ENCODE measurements at places on chromosomes 5 and 9.

DNA sequence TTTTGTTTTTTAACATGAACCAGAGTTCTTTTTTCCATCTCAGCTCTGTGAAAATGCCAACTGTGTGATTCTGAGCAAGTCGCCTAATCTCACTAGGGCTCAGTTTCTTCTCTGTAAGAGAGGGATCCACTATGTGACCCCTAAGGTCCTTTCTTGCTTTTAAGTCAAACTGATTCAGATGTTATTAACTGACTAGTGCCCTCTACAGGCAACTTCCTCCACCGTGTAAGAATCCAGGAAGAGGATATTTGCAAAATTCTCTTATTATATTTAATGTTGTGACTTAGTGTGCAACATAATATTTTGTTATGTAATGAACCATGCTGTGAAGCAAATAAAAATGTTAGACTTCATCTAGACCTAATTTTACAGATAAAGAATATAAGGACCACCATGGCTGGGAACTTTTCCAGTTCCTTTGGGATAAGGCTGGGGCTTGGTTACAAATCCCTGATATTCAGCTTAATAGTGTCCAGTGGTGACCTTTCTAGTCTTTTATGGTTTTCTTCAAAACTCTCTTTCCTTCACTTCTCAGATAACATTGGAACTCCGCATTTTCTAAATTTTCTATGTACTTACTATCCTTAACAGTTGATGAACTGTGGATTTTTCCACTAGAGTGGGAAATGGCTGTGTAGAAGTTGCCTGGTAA is 244.7 kb downstream of the PIK3R1 start:
- peak; percentile 50 for DNase-seq

GRCh38 chr5:14054111-14054854 is 88.9 kb upstream of the TRIO start:
- DNase-seq, result no peak

- no peak for DNase-seq
Measured at GRCh38 chr5:17441351-17441750, 56.7 kb upstream of the TAF11L2 start.

DNA sequence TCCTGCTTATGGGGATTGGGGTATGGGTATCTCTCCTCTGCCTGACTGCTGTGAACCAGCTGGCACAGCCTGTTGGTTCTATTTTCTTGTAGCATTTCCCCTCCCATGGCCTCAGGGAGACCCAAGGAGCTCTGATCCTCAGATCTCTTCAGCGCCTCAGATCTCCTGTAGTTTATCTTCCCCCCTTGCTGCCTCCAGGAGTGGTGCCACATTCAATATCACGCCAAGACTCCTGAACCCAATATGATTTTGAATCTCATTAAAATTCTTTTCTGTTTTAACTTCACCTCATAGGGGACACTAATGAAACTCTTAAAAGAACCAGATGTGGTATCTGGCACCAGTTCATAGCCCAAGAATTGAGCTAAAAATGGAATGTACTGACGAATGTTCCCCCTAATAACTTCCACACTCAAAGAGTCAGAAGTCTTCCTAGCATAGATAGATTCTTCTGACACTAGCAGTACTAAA is 59.6 kb upstream of the LIFR start:
- no peak for DNase-seq

- DNase-seq, result no peak
Measured at GRCh38 chr9:24561957-24562356, 16.3 kb upstream of the IZUMO3 start.

DNA sequence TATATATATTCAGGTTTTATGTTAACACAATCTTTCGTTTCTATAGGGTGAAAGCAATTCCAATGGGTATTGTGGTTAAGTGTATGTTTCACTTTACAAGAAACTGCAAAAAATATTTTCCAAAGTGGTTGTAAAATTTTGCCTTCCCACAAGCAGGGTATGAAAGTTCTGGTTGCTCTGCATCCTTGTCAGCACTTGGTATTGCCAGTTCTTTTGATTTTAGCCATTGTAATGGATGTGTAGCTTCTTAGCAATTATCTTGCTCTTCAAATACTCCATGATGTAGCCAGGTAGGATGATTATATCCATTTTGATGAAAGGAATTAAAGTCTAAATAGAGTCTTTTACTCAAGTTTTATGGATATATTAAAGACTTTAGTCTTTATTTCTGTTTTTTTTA is 9.1 kb upstream of the ADAM19 start:
- DNase-seq, result no peak

DNA sequence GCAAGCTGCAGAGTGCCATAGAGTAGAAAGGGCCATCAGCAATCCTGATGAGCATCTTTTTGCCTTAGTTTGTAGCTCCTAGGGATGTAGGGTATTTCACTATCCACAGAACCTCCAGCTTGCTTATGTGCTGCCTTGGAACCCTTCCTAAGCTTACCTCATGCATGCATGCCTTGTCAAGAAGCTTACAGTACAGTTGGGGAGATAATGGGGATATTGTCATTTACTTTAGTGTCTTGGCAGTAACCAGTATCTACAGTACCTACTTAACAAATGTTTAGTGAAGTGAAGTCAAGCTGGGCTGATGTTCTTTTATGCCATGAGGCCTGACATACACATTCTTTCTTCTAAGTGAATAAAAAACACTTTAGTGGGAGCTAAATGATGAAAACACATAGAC is 164.6 kb upstream of the PPP1R2B start:
- DNase-seq, result no peak

GRCh38 chr5:172971482-172971881 is 12.1 kb upstream of the ATP6V0E1 start:
- no peak for DNase-seq

- DNase-seq, result no peak
Measured at GRCh38 chr5:169862391-169862811, 117.9 kb downstream of the INSYN2B start.

DNA sequence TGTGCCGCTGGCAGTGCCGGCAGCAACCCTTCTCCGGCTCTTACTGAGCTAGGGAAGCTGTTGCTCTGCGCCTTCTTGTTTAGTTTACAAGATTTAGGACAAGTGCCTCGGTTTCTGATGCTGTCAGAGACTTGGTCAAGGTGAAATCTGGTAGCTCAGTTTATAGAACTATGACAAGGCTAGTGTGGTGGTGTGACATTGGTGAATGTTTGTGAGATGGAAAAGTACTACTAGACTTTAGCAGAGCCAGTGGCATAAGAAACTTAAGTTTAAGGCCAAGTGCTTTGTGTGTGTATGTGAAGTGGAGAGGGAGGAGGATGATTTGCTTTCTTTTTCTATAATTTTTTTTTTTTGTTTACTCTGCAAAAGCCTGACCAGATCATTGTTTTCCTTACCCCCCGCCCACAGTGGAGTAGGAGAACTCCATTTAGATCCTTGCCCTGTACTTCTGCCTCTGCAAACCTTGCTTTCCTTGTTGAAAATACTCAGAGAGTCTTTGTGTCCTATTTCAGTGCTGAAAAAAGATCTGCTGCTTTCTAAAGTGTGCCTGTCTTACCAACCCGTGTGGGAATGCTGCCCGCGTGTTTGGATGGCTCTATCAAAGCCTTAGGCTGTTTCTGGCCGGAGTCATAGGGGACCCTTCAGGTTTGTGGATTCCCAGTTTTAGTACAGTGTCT is 75.9 kb downstream of the TRIO start:
- DNase-seq, result no peak

- DNase-seq, result no peak
Measured at GRCh38 chr5:8814105-8814504, 731.8 kb downstream of the SEMA5A start.

DNA sequence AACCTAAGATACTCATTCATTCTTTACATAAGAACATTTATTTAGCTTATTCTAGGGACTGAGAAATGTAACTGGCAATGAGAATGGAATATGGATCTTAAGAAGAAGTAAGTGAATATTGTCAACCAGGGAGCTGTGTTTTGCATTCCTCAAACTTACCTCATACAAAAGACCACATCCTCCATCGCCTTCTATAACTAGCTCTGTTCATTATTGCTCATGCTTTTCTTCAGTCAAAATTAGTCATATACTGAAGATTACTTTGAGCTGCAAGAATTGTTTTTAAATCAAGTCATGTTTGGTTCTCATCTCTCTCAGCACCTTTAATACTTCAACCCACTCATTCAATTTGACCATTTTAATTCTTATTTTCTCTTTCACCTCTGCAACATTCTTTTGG is 140.3 kb upstream of the RASA1 start:
- no peak for DNase-seq

DNA sequence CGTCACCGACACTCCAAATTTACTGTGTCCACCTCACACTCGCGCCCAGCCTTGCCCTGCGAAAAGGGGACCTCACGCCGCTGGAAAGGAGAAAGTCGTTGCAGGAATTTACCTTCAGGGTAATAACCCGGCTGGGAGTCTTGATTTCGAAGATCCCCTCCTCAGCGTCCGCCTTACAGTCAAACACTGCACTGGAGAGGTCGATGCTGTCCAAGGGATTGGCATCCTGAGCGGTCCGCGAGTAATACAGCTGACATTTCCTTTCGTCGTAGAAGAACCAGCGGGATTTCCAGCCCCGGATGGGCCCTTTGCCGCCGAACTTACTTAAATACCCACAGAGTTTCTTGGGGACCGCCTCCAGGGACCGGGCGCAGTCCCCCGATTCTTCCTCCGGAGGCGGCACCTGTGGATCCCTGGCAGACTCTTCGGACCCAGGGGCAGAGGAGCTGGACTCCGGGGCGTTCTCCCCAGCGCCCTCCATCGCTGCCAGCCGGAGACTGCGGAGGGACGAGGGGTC is 330 bp downstream of the TBC1D2 start:
- DNase-seq, result peak; percentile 50

DNA sequence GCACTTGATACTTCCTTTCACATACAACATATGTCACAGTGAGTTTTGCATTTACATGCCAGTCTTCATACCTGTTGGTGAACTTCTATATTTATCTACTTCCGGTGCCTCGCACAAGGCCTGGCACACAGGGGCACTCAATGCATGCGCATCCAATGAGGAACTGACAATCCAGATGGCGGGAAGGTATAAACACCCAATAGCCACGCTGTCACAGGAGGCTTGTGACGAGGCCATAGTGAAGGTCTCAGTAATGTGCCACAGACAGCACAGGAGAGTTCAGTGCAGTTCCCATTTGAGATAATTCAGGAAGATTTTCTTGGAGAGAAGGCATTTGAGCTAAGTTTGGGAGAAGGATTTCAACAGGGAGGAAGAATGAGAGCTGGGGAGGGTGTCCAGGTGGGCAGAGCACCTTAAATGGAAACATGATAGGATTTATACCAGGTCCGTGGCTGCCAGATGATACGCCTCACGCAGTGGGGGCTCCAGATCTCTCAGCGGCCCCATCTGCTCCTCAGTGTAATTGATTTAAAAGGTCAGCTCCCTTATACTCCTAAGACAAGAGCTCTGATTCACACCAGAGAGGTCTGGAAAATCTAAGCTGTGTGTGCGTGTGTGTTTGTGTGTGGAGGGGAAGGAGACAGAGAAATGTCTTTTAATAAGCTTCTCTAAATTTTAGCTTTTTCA is 206.2 kb downstream of the DCP2 start:
- DNase-seq, result no peak

- DNase-seq, result no peak
Measured at GRCh38 chr9:91555132-91555531, 131.5 kb upstream of the NFIL3 start.

DNA sequence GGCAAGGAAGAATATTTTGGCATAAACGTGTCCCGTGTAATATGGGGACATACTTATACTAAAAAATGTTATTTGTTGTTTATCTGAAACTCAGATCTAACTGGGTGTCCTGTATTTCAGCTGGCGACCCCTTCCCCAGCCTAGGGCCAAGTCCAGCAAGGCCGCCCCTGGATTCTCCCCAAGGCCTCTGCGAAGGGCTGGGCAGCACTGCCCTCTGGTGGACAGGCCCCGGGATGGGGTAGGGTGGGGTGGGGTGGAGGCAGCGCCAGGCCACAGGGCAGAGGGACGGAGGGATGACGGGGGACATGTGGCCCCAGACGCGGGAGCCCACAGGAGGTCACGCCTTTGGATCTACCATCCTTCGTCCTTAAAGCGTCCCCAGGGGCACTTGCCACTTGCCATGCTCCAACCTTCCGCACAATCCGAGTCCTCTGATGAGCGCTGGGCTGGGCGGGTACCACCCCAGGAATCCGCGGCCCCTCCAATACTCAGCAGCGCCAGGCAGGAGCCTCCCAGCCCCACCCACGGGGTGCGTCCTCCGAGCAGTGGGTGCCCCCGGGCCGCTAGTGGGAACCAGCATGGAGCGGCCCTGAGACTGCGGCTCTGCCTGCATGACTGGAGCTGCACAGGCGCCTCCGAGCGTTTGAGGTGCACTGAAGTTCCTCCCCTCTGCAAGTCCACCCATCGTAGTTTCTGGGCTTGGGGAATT is 7.1 kb upstream of the AGPAT2 start:
- DNase-seq, result peak; percentile 57

DNA sequence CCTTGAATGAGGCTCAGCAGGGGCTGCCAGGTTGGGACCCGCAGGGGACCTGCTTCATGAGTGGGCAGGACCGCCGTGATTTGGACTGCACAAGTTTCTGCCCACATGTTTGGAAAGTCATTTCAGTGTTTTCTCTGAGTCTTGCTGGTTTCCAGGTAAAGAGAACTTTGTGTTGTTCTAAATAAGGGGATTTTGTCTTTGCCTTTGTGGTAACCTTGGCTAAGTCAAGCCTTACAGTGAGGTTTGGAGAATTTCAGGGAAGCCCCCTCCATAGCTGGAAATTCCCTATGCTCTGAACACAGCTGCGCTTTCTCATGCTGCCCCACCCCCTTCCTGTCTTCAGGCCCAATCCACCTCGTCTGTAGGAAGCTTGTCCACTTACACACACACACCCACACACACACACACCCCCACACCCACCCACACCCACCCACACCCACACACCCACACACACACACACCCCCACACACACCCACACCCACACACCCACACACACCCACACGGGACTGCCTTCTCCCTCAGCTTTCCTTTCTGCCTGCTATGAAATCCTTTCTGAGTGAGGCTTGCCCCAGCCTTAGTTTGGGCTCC is 270.1 kb downstream of the HSPA4 start:
- DNase-seq, result peak; percentile 67

DNA sequence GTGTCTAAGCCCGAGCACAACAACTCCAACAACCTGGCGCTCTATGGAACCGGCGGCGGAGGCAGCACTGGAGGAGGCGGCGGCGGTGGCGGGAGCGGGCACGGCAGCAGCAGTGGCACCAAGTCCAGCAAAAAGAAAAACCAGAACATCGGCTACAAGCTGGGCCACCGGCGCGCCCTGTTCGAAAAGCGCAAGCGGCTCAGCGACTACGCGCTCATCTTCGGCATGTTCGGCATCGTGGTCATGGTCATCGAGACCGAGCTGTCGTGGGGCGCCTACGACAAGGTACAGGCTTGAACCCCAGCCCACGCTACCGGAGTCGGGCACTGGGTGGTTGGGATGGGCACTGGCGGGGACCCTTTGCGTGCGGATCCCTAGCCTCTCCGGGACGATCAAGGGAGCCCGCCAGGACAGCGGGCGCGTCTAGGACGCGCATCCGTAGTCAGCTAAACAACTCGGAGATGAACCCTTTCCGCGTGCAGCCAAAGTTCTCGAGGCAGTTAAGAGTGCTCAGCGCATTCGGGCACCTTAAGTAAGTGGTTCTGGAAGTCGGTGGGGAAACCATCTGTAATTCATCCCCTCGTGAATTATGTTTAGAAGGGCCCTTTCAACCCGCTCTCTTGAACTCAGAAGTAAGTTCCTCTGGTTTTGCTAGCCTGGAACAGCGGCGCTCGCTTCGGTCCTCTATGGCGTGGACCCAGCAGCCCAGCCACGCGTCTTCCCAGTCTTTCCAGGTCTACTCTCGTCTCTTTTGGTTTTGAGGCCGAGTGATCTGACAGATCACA is 1.3 kb downstream of the KCNN2 start:
- peak; percentile 4 for DNase-seq
